Activated CD8-positive, alpha-beta T cell treated with anti-CD3 and anti-CD28 coated beads for 36 hours (primary cell): ENCODE measurements at places on chromosomes 3 and 15. TPM values are rescaled to one million over a fixed set of nuclear protein-coding genes. Genes with fewer than 3 reads are reported as not detected.

GRCh38 chr3:141375381-141376301 lies 7.3 kb downstream of the ZBTB38 start:
- DNase-seq = no peak
- H3K36me3 ChIP-seq = no peaks in the 10 kb centered on the region
- H3K4me3 ChIP-seq = no peak overlapping the region
- H3K27ac ChIP-seq = peak overlapping the region; percentile 70
- H3K4me1 ChIP-seq = peaks cover 58% of the 10 kb centered on the region
- H3K27me3 ChIP-seq = no peaks in the 10 kb centered on the region

DNA sequence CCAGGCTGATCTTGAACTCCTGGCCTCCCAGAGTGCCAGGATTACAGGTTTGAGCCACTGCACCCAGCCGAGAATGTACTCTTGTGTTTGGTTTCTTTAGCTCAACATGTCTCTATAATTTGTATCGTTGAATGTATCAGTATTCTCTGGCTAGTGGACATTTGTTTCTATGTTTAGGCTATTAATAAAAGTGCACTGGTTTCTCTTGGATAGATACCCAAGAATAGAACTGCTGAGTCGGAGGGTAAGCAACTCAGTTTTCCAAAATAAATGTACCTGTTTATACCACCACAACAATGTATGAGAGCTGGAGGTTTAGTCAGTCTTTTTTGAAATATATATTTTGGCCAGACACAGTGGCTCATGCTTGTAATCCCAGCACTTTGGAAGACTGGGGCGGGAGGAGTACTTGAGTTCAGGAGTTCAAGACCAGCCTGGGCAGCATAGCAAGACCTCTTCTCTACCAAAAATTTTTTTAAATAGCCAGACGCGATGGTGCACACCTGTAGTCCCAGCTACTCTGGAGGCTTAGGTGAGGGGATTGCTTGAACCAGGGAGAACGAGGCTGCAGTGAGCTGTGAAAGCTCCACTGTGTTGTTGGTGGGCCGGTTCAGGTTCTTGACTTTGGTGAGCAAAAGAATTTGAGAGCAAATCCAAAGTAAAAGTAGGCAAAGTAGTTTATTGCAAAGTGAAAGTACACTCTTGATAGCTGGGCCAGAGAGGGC lies 7.7 kb upstream of the IVD start:
- peaks cover 22% of the 10 kb centered on the region for H3K4me1 ChIP-seq
- H3K4me3 ChIP-seq = peak overlapping the region; percentile 41
- DNase-seq = no peak

DNA sequence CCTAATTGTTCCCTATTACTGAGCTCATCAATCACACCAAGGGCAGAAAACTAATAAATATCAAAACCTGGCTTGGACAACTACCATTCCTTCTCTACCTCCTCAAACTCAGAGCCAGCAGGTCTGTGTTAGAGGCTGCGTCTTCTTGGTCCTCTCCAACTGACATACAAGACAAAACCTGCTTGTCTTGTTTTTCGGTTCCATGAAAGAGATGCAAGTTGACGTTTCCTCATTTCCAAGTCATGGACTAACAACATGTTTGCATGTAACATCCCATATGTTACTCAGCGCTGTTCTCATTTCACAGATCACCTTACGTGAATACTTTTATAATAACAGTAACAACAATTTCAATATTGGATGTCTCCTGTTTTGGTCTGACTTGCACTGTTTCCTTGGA lies 110.9 kb downstream of the LMLN start:
- no peak overlapping the region for H3K27ac ChIP-seq
- no peak overlapping the region for H3K4me3 ChIP-seq
- no peak for DNase-seq
- H3K4me1 ChIP-seq = peaks cover 24% of the 10 kb centered on the region
- peaks cover 5% of the 10 kb centered on the region for H3K27me3 ChIP-seq

- peaks cover 2% of the 10 kb centered on the region for H3K27me3 ChIP-seq
- H3K27ac ChIP-seq = no peak overlapping the region
- peaks cover 21% of the 10 kb centered on the region for H3K4me1 ChIP-seq
- no peak for DNase-seq
- no peaks in the 10 kb centered on the region for H3K36me3 ChIP-seq
Observed at GRCh38 chr3:149575961-149576564, 81.8 kb downstream of the WWTR1 start.

GRCh38 chr15:57671636-57672035 lies 34.9 kb upstream of the POLR2M start:
- H3K27ac ChIP-seq = no peak overlapping the region
- H3K4me3 ChIP-seq = no peak overlapping the region
- no peaks in the 10 kb centered on the region for H3K36me3 ChIP-seq

DNA sequence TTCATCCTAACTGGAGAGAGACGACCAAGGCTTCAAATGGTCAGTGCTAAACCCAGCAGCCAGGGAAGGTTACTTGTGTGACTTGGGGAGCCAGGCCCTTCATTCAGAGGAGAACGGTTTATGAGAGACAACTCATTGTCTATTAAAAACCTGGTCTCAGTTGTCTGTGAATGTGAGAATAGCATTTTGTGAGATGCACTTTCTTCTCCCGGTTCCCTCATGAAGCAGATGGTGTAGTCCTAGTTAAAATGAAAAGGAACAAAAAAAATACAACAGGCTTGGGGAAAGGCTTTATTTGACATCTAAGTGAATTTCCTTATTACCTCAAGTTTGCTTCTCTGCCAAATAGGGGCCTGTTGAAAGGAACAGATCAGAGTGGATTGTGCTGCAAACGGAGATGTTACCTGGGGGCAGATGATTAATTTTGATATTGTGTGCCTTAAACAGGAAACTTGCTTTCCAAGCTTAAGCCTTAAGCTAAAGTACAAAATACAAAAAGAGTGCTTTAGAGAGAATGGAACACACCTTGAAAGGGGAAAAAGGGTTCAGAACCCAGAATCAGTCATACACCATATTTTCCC lies 202.7 kb upstream of the BHLHE40 start:
- no peak overlapping the region for H3K4me3 ChIP-seq
- no peak for DNase-seq
- peak overlapping the region; percentile 93 for H3K27ac ChIP-seq
- H3K4me1 ChIP-seq = peaks cover 49% of the 10 kb centered on the region

GRCh38 chr3:45148921-45149320 lies 2.7 kb upstream of the CDCP1 start:
- H3K4me1 ChIP-seq = peaks cover 10% of the 10 kb centered on the region
- H3K36me3 ChIP-seq = no peaks in the 10 kb centered on the region
- H3K4me3 ChIP-seq = no peak overlapping the region
- no peak overlapping the region for H3K27ac ChIP-seq

DNA sequence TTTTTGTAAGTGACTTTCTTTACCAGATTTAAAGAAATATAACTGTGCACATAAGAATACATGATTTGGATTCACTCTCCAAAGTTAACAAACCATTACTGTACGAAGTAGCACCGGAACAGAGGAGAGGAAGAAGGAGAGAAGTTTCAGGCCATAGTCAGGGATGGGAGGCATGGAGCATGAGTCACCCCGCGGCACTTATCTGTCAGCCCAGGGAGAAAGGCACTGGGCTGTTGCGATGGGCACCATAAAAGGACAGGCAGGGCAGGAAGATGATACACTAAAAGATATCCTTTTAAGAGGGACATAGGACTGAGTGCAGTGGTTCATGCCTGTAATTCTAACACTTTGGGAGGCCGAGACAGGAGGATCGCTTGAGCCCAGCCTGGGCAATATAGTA lies 37.0 kb downstream of the TTC23 start:
- H3K27me3 ChIP-seq = peaks cover 3% of the 10 kb centered on the region
- H3K36me3 ChIP-seq = no peaks in the 10 kb centered on the region
- no peak overlapping the region for H3K27ac ChIP-seq
- DNase-seq = no peak
- H3K4me1 ChIP-seq = no peaks in the 10 kb centered on the region
- H3K4me3 ChIP-seq = no peak overlapping the region

- no peaks in the 10 kb centered on the region for H3K27me3 ChIP-seq
- no peaks in the 10 kb centered on the region for H3K36me3 ChIP-seq
- no peak for DNase-seq
- H3K4me3 ChIP-seq = no peak overlapping the region
- H3K27ac ChIP-seq = no peak overlapping the region
Observed at GRCh38 chr3:173191611-173192010, 50.6 kb upstream of the SPATA16 start.

- peak within 1 kb of the TSS; percentile 98 for H3K27ac ChIP-seq
- peaks cover 24% of the 10 kb centered on the region for H3K36me3 ChIP-seq
- H3K27me3 ChIP-seq = no peaks in the 10 kb centered on the region
- peaks cover 43% of the 10 kb centered on the region for H3K4me1 ChIP-seq
Observed at GRCh38 chr15:40569129-40569953, at the start of gene RPUSD2. Gene RPUSD2 (plus strand): TSS chr15:40569299. CDS start chr15:40569338, 39 bp downstream.

DNA sequence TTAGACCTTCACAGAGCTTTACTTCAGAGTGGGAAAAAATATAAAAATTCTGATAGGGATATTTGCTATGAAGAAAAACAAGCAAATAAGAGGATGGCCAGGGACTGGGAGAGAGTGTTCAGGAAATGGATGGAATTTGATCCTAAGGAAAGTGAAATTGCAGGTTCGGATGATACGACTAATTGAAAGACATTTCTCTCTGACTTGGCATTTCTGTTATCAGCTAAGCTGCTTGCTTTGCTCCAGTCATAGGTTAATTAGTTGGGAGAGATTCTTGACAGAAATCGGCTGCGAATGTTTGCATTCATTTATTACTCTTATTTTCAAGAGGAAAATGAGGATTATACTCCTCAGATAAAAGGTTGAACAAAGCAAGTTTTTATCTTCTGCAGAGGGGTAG lies 808.7 kb upstream of the NECTIN3 start:
- no peak overlapping the region for H3K27ac ChIP-seq
- no peaks in the 10 kb centered on the region for H3K4me1 ChIP-seq
- no peaks in the 10 kb centered on the region for H3K36me3 ChIP-seq

DNA sequence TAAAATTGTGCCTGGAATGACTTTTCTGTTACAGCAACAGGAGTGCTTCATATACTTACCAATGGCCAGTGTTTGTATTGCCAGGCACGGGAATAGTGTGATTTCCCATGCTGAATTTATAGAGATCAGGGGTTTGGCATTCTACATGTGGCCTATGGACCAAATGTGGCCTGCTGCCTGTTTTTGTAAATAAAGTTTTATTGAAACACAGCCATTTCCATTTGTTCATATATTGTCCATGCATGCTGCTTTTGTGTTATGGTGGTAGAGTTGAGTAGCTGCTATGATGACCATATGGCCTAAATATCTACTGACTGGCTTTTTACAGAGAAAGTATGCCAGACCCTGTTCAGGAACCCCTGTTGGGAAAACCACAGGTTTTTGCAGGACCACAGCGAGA lies 55.6 kb downstream of the SLCO3A1 start:
- H3K27me3 ChIP-seq = no peaks in the 10 kb centered on the region
- no peaks in the 10 kb centered on the region for H3K36me3 ChIP-seq
- H3K4me1 ChIP-seq = peaks cover 15% of the 10 kb centered on the region
- no peak overlapping the region for H3K27ac ChIP-seq
- no peak overlapping the region for H3K4me3 ChIP-seq

DNA sequence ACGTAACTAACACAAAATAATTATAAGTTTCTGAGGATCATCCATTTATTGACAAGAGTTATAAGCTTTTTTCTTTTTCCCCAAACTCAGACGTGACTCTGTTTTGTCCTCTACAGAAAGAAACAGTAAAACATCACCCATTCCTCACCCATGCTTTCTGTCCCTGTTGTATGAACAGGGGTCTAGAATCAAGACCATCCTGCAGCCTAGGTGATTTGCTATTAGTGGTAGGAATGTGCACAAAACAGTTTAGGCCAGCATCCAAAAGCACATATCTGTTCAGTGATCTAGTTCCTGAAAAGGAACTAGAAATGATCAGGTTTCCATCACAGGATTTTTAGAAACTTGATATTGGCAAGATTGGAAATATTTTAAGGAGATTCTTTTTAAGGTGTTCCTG lies 527.6 kb downstream of the SOX2 start:
- H3K4me3 ChIP-seq = no peak overlapping the region
- H3K36me3 ChIP-seq = no peaks in the 10 kb centered on the region
- no peaks in the 10 kb centered on the region for H3K27me3 ChIP-seq
- no peak for DNase-seq
- H3K27ac ChIP-seq = no peak overlapping the region

DNA sequence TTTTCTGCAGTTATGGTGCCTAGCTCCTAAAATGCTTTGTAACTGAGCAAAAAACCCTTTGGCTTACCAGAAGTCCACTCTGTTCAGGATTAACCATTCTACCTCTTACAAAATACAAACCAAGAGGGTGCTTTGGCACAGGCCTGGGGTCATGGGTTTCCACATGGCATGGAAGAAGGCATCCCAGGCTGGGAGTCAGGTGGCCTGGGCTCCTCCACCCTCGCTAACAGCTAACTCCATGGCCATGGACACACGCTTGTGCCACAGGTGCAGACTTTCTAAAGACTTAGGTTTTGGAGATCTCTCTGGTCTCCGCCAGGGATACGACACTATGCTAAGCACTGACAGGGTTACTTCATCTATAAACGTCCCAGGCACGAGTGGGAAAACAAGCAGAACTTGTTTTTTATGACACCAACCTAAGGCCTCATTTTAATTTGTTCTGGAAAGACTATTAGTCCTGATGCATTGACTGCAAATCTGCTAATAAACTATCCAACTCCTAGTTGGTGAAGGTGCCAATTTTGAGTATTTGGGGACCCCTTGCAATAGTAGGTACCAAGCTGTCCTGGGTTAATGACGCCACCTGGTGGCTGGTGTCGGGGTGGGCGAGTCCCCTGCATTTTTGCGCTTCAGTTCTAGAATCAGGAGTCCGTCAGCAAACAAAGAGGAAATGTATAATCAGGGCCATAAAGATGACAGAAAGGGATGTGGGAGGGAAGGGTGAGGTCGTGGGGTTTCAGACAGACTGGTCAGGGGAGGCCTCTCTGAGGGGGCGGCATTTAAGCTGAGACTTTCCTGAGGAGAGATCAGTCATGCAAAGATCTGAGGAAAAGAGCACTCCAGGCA lies 10.3 kb upstream of the ALDH1A3 start:
- no peaks in the 10 kb centered on the region for H3K36me3 ChIP-seq
- H3K4me3 ChIP-seq = no peak overlapping the region
- H3K27ac ChIP-seq = no peak overlapping the region

- H3K4me1 ChIP-seq = peaks cover 17% of the 10 kb centered on the region
- peaks cover 5% of the 10 kb centered on the region for H3K27me3 ChIP-seq
- H3K36me3 ChIP-seq = no peaks in the 10 kb centered on the region
- H3K27ac ChIP-seq = peak overlapping the region; percentile 70
- DNase-seq = peak; percentile 60
Observed at GRCh38 chr3:15520185-15520584, 1.3 kb downstream of the COLQ start.

DNA sequence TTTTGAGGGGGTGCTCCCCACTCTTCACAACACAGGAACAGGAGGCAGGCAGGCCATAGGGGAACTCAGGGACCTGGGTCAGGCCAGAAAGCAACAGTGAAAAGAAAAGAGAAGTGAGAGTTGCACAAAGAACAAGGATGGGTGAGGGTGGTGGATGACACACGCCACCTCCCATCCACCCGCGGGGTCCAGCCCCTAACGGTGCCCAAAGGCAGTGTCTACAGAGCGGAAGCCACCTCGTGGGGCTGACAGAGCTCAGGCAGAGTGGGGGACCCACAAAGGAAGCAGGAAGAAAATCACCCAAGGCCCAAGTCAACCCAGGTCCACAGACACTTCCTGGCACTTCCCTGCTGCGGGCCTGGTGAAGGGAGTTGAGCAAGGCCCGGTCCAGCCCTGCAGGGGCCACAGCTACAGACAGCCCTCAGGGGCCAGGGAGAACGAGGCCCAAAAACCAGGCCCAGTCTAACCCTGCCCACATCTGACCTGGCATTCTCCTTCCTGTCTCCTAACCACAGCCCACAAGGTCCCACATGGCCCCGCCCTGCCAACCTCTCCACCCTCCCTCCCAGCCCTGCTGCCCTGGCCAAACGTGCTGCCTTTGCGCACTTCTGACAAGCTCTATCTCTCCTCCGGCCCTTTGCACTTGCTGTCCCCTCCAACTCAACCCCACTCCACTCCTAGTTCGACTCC lies 5.9 kb downstream of the NUP210 start:
- peak overlapping the region; percentile 90 for H3K4me3 ChIP-seq
- peak overlapping the region; percentile 96 for H3K27ac ChIP-seq
- DNase-seq = peak; percentile 86

A4GNT gene
- total RNA-seq = not detected

GOLGA8S gene
- total RNA-seq = 0.13 TPM

SLC27A2 gene
- 9.9 TPM for total RNA-seq
